ENCODE measurements at places on chromosomes 7 and 10.
A peak's percentile ranks its signal among the peaks of the same experiment; 100 is the strongest.

- DNase-seq = no peak
These were observed 13.1 kb upstream of the KMT2E start for GRCh38 chr7:105000927-105001336.

DNA sequence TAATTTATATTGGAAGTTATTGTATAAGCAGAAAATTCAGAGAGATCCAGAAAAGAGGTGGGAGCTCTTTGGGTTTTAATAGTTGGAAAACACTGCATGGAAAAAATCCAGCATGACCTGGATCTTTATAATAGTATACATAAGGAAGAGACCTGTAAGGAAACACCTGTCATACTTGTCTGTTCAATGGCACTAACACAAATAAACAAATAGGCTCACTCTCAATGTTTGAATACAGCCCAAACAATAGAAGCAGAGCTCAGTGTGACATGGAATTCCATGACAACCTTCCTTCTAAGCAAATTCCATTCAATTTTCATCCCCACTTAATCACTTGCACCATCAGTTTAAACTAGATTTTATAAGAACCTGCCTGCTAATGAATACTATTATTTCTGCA is 31.7 kb downstream of the CISD1 start:
- no peak for DNase-seq

DNA sequence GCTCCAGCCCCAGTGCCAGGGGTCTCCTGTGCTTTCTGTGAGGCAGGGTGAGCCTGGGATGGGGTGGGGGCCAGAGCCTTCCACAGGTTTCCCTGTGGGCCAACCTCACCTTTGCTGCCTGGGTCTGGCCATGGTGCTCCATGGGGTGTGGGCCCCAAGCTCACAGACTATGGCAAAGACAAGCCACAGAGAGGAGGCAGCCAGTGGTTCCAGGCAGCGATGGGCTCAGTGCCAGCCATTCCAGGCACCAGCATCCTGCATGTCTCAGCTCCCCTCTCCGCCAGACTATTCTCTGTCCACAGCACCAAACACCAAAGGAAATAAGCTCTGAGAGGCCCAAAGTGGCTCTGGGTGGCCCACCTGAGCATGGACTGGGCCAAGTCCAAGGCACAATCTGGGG is 133.5 kb downstream of the PTPN20 start:
- no peak for DNase-seq

GRCh38 chr7:33885290-33886148 is 19.8 kb upstream of the BMPER start:
- DNase-seq = no peak

DNA sequence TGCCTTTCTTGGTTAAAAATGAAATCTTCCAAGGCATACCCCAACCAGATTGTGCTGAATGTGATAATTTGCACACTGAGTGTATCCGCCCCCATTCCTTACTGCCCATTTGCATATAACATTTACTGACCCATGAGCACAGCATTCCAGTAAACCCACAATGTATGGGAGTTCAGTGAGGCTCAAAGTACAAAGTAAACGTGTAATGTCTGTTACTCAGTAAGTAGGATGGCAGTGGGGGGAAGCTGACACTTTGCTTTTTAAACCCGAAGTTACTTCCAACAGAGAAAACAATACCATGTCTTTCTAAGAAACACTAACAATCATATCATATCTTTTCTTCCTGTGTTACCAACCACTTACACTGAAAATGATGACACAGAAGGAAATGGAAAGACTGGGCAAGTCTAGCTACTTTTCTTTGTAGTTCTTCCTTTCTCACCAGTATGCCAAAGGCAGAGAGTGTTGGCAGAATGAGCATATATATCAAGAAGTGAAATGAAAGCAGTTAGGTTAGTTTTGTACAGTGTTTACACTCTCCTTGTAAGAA is 27.1 kb upstream of the SOSTDC1 start:
- DNase-seq = peak; percentile 43

DNA sequence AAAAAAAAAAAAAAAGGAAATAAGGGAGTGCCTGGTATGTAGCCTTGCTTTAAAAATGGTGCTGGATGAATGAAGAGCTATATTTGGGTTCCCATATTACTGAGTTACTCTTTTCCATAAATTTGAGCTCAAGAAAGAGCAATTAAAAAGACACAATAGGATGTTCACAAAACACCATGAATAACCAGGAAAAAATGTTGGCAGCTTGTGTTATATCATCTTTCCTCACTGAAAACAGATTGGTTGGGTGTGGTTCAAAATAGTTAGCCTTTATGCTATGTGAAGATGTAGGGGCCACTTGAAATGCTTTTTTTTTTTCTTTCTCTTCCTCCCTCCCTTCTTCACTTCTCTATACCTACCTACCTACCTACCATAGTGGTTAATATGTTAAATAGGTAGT is 256.9 kb downstream of the STK31 start:
- no peak for DNase-seq

DNA sequence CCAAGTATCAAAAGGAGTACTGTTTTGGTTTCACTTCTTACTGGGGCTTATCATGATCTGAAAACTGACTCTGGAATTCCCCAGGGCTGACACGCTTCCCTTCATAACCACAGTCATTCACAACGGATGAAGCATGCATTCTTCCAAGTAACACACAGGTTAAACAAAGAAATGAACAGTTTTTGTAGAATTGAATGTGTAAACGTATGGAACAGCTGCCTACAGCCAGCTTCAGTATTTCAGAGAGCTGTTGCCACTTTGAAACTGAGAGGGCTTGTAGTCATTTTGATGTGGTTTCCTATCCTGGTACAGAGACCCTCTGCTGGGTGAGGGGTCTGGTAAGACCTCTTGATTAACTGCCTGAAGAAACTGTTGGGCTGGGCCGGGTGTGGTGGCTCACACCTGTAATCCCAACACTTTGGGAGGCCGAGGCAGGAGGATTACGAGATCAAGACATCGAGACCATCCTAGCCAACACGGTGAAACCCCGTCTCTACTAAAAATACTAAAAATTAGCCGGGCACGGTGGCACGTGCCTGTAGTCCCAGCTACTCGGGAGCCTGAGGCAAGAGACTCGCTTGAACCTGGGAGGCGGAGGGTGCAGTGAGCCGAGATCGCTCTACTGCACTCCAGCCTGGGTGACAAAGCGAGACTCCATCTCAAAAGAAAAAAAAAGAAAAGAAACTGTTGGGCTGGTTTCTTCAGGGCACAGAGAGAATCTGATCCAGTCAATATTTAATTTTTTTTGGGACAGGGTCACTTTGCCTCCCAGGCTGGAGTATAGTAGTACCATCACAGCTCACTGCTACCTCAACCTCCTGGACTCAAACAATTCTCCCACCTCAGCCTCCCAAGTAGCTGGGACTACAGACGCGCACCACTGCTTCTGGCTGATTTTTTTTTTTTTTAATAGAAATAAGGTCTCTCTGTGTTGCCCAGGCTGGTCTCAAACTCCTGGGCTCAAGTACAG is 4.7 kb downstream of the NFE2L3 start:
- peak; percentile 92 for DNase-seq

- DNase-seq = no peak
These were observed 1.1 kb downstream of the AIFM2 start for GRCh38 chr10:70131560-70131937.

DNA sequence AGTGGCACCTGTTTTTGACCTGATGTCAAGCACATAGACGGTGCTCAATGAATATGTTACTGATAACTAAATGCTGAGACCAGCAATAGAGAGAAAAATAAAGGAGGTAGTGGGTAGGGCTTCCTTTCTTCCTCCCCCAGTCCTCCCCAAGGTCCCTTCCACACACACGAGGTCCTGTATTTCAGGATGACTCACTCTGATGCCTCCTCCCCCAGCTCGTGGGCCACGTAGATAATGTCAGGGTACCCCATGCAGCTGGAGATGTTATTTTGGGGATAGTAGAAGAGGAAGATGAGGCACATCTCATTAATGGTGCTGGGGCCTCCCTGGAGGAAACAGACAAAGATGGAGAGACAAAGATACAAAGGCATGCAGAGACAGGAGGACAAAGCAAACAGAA is 17.3 kb downstream of the PRSS58 start:
- no peak for DNase-seq

DNA sequence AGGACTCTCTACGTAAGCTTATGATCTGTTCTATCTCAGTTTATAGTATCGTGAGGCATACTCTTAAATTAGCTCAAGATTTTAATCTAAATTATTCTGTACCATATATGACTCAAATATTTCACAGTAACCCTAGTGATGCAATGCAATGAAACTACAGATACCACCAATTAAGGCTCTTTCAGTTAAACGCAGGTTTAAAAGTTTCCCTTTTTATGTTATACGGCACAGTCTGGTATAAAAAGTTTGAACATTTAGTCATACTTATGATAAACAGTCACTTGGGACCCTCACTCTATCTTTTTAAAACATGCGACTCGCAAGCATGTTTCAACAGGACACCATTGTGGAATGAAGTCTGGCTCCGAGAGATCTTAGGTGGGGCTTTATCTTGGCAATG is 107.2 kb downstream of the CDK6 start:
- no peak for DNase-seq

DNA sequence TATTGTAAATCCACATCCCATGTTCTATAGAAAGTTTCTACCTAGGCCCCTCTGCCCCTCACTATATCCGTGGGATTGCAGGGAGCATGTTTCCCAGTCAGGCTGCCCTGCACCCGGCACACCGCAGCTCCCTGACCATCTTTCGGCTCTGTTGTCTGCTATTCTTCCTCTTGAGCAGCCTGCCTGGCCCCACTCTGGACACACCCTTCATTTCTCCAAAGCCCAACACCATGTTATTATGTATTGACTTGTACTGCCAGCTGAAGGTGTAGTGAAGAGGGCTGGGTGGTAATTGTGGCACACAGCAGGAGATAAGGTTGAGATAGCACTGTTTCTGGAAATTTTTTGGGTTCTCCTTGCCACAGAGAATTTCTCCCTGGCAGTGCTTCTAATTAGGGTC is 9.8 kb downstream of the LRMDA start:
- no peak for DNase-seq

GRCh38 chr7:20157456-20157855 is 59.7 kb downstream of the MACC1 start:
- DNase-seq = no peak

DNA sequence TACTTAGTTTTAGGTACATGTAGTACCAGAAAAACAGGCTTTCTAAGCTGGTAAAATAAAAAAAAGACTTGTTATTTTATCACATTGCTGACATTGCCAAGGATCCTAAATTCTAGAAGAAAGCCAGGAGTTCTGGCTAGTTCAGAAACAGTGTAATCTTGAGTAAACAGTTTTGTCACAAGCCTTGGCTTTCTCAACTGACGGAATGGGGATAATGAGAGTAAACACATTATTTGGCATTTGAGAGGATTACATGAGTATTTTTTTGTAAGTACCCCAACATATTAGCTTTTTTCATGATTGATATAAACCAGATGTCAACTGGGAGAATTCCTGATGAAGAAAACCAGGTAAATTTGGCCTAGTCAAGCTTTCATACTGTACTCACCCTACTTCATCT is 269.8 kb downstream of the SORCS1 start:
- DNase-seq = no peak

- DNase-seq = no peak
These were observed 158.8 kb downstream of the CAMK1D start for GRCh38 chr10:12508165-12508564.

DNA sequence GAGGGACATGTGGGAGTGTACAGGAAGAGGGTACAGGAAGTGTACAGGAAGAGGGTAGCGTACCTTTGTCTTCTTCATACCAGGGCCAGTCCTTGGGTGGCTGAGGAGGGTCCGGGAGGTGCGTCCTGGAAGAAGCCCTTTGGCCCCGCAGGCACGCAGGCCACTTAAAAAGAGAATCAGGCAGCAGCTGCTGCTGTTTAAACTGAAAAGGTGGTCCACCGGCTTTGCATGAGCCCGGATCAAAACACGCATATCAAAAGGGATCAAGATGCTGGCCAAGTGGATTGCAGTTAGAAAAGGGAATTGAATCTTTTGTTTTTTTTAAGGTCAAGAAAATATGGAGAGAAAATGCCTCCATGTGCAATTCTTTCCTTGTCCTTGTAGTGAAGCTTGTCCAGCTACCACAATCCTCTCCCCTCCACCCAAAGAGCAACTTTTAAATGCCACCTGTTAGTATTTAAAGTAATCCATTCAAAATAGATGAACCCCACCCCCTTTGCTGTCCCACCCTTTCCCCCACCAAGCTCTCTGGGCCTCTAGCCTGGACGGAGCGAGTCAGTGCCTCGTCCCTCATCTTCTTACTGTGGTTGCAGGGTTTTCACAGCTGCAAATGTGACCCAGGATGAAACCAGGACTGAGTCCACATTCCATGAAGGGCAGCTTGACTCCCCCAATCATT is 142.8 kb downstream of the GLCCI1 start:
- DNase-seq = no peak

- no peak for DNase-seq
These were observed 75.3 kb upstream of the PTN start for GRCh38 chr7:137418841-137419240.

DNA sequence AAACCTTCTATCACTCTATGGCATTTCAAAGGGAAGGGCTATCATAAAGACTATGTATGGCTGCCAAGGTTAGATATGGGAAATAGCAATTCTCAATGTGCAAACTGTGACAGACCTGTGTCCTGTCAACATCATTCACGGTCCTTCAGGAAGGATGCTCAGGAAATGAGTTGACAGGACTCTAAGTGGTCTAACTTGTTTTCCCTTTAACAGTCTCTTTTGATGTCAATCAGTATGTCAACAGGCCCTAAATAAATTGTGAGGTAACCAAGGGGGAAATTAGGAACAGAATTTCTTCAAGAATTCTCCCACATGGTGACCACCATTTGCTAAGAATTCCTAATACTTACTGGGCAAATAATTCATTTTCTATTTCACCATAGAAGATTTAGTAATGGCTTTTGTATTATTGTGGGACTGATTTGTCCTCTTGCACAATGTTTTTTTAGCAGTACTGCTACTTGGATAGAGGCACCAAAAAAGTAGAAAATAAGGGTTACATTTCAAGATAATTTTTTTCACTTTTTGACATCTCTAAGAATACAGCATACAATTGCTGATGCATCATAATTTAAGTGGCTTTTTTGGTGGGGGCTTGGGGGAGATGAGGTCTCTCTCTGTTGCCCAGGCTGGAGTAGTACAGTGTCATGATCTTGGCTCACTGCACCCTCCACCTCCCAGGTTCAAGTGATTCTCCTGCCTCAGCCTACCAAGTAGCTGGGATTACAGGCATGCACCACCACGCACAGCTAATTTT is 275.8 kb downstream of the CACNA2D1 start:
- DNase-seq = no peak

- no peak for DNase-seq
These were observed 62.4 kb downstream of the GRK5 start for GRCh38 chr10:119269737-119270136.

Measured in kidney epithelial cell (primary cell).